Activated CD4-positive, alpha-beta T cell treated with anti-CD3 and anti-CD28 coated beads for 1 hour (primary cell): ENCODE measurements at places on chromosomes 2 and 18.

DNA sequence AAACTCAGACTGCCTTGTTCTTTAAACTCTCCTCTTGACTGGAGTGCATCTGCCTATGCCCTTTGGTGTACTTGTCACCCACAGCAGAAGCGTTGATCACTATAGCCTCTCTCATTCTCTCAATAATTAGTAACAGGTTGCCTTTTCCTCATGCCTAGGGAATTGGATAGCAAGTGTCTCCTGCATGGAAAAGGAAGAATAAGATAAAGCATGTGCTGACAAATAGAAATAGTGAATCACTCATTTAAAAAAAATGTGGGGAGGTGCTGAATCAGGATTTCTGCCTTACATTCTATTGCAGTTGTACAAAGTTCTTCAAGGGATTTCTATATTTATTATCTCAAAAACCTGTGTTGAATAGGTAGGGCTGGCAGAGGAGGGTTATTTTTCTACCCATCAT lies 323.0 kb downstream of the TXNL1 start:
- no peak for DNase-seq

- no peak for DNase-seq
These were observed 24.8 kb upstream of the TBC1D8 start for GRCh38 chr2:101175991-101176390.

DNA sequence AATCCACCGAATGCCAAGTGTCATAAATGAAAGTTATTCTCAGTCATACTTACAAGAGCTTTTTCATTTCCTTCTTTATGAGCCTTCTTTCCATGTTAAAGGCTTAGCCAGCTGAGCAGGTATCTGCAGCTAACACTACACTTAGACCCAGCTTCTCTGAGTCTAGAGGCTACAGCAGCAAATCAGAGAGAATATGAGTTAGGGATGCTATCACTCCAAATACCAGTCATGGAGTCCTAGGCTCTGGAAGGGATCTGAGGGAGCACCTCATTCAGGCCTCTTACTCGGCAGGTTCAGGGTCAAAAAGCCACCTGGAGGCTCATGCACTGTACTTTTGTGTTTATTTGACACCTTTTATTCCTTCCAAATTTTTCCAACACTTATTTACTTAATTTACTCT lies 2.9 kb downstream of the C2orf80 start:
- DNase-seq, result no peak

DNA sequence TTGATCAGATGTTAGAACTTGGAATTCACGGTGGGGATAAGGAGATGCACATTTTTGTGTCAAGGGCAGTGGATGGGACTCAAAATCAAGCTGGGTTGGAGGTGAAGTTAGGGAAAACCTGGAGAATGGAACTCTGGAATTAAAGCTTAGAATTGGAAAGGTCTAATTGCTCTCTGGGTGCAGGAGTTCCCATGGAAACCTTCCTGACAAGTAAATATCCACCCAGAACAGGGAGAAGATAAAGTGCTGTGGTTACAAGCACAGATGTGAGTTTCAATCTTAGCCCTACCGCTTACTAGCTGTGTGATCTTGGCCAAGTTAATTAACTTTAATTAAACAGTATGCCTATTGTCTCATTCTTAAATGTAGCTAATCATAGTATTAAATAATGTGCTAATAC lies 71.3 kb upstream of the TCF7L1 start:
- no peak for DNase-seq

- DNase-seq, result no peak
These were observed 161.3 kb downstream of the DNER start for GRCh38 chr2:229553091-229553490.

DNA sequence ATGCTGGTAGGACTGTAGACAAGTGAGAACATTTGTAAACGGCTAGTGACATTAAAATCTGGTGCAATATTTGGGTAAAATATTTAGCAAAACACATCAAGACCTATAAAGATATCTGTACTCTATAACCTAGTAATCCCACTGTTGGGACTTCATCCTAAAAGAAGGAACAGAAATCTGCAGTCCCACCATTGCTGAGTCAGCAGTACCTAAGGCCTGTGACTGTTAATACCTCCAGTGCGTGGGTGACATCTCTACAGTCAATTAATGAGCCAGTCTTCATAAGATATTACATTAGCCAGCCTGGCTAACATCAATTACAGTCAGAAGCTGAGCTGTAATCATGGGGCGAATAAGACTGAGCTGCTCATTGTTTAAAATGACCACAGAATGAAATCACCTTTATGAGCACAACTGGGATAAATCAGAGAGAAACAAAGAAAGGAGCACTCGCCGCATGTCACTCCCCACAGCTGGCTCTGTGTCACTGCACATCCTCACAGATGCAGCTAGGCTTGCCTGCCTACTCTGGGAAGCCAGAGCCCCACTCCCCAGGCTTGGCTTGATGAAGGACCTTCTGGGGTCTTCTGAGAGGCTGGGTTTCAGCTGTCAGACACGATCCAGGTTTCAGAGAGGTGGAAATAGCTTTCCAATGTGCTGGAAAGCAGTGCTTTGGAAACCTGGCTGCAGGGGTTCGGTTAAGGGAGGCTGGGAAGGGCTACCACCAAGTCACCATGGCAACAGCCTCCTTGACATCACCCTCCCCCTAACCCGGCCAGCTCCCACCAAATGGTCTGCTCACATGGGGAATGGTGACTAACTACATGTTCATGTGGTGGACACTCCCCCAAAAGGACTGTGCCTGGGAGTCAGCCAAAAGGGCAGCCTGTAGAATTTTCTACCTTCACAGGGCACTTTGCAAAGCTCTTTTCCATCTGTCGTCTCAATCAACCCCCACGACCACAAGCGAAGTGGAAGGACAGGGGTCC lies 145.0 kb downstream of the ZBTB7C start:
- DNase-seq, result no peak

DNA sequence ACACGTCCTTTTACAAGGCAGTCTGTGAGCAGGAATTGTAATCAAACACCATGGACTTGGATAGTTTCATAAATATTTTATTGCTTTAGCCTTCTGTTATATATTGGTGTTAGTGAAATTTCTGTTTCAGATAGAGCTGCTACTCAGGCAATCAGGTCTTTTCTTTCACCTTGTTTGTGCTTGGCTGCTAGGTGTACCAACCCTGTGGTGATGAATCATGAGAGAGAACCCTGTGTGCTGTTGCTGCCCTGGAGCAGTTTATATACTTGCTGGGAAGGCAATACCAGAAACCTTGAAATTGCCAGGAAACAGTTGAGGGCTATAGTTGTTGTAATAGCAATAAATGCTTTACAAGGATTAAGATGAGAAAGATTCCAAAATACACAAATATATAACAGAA lies 84.5 kb downstream of the FSHR start:
- no peak for DNase-seq

DNA sequence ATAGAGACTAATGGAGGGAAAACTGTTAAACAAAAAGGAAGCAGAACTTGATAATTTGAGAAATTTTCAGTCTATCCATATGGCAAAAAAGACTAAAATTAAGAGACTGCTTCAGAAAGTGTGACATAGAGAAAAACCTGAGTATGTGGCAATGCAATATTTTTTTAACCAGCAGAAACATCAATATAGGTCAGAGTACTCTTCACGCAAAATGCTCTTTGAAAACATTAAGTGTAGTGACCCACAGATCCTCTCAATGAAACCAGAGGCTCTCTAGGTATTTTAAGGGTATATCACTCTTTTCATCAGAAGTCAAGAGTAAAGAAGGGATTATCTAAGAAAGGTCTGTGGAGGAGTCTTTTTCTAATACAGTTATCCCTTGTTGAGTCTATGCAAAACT lies 1394.8 kb downstream of the DSC3 start:
- DNase-seq, result no peak

DNA sequence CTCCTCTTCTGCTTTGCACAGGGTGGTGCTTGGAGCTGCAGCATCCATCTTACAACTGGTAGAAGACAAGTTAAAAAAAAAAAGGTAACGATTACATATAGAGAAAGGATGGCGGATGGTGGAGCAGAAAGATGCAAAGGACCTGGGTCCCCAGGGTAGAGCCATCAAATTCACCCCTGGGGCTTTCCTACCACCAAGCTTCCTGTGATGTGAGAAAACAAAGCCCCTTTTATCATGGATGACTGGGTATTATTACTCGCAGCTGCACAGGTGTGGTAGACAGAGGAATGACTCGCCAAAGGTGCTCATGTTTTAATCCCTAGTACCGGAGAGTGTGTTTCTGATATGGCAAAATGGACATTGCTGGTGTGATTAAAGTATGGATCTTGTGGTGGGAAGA lies 1.3 kb upstream of the ACOXL start:
- no peak for DNase-seq

GRCh38 chr2:120949957-120950590 lies 214.4 kb downstream of the GLI2 start:
- DNase-seq, result no peak

DNA sequence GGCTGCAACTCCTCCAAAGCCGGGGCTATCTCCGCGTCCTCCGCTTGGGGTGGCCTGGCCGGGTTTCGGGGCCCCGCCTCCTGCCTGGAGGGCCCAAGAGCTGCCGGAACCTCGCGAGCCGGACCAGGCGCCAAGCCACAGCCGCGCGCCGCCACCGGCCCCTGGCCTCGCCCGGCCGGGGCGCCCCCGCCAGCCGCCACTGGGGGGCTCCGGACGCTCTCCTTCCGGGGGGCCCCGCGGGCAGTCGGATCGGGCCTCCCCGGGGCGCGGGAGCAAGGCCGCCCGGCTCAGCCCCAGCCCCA lies 17.4 kb upstream of the HAAO start:
- DNase-seq, result no peak

DNA sequence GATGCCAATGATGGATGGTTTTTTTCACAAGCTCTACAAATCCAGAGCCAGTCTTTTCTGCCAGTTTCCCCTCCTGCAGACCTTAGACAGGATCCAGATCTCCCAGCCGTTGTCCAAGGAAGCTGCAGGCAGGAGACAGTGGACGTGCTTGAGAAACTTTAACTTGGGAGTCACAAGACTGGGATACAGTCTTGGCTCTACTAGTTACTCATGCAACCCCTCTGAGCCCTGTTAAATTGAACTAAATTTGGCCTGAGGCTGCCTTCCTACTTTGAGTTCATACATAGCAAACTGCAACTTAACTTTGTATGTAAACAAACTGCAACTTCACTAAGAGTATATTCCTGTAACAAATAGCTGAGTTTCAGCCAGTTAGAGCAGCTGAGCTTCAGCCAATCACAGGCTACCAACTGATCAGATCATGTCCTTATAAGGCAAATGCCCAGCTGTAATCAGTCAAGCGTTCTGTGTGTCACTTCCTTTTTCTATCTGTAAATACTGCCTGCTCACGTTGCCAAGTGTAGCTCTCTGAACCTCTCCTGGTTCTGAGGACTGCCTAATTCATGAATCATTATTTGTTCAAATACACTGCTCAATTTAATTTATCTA lies 140.9 kb downstream of the CAPN13 start:
- DNase-seq, result no peak

GRCh38 chr2:23122681-23123215 lies 262.2 kb upstream of the KLHL29 start:
- no peak for DNase-seq

GRCh38 chr2:38483776-38484501 lies 106.9 kb upstream of the ATL2 start:
- DNase-seq, result no peak

DNA sequence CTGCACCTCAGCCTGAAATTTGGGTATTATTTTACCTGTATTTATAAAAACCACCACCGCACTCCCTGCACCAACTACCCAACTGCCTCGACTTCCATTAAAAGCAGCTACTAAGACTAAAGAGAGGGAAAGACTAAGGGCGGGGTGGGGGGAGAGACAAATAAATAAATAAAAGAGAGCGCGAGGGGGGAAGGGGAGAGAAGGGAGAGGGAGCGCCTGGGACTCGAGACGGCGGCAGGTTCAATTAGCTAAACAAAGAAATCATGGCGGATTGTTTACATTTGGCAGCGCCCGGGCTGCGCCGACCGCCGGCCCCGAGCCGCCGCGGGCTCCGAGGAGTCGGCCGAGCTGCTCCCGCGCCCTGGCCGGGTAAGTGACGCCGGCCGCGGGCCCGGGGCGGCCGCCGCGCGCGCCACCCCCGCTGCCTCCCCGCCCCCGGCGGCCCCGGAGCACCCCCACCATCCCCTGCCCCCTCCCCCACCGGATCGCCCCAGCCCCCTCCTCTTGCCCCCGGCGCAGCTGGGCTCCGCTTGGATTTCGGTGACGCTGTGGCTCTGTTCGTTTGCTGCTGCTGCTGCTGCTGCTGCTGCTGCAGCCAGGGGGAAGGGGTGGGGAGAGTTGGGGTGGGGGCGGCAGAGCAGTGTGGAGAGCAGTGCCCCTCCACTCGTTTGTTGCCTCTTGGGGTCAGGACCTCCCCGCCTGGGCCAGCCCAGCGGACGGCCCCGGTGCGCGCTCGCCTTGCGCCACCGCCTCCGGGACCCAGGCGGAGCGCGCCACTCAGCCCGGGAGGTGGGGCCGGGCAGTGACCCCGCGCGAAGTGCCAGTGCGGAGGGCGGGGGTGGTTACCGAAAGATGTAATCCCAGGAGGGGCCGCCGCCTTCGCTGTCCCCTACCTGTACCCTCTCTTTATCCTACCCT lies 187.2 kb upstream of the FANCL start:
- no peak for DNase-seq

DNA sequence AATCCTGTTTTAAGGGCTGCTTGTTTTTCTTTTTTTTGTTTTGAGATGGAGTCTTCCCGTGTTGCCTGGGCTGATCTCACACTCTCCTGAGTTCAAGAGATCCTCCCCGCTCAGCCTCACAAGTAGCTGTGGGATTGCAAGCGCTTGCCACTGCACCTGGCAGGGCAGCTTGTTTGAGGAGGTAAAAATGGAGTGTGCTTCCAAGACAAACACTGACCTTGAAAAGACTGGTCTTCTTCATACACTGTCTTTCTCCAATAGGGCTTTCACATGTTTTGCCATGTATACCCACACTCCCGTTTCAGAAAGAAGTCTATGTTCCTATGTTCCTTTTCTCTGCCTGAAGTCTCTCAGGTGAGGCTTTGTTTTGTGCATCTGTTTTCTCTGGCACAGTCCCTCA lies 32.6 kb upstream of the LDAH start:
- no peak for DNase-seq

DNA sequence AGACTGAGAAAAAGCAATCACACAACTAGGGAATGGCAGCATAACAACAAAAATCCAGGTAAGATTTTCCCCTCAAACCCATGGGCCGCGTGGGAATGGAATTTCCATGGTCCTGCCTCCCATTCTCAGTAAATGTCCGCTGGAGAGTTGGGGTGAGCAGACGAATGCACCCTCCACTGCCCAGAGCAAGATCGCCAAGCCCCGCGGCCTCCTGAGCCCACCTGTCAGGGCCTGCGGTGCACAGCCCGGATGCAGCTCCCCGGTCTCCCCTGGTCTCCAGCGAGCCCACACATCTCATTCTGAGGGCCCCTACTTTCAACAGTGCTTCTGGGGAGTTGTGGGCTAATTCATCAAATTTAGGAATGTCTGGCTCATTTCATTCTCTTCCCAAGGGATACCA lies 327.4 kb upstream of the HS6ST1 start:
- DNase-seq, result no peak

DNA sequence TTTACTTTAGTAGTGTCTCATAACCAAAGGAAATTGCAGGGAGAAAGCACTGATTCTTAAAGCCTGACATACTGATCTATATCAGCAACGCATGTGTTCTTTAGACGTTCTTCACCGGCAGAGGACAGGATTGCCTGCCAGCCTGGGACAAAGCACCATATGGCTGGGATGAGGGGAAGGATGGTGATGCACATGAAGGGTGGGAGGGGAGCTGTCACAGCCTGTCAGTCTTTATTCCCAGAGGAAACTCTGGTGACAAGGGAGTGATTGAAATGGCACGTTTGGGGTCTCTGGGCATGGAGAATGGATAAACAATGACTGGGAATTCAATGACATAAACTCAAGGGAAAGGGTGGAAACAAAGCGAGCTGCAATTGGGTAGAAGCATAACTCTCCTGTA lies 808.1 kb downstream of the DCC start:
- DNase-seq, result no peak

GRCh38 chr2:213934560-213934959 lies 476.3 kb upstream of the VWC2L start:
- no peak for DNase-seq
